CD4-positive, alpha-beta T cell treated with Interleukin-4 for 4 hours (primary cell): ENCODE measurements at places on chromosomes 2 and 18.

DNA sequence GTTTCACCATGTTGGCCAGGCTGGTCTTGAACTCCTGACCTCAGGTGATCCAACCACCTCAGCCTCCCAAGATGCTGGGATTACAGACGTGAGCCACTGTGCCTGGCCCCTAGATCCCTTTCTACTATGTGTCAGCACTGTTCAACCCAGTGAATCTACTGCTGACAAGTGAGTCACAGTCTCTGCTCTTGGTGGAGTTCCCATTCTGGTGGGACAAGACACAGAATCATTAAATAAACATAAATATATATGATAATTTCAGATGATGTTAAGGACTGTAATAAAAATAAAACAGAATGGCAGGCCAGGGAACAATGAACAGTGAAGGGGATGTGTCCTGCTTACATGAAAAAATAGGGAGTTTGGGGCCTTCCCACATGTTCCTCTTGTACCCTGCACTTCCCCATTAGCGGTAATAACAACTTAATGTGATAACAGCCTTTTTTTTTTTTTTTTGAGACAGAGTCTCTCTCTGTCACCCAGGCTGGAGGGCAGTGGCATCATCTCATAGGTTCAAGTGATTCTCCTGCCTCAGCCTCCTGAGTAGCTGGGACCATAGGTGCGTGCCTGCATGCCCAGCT is 112.2 kb downstream of the CPO start:
- no peak for DNase-seq

GRCh38 chr2:84914334-84914733 is 8.9 kb downstream of the TMSB10 start:
- no peak for DNase-seq

- DNase-seq: no peak
These were observed 440.8 kb upstream of the RGPD4 start for GRCh38 chr2:107385921-107386320.

DNA sequence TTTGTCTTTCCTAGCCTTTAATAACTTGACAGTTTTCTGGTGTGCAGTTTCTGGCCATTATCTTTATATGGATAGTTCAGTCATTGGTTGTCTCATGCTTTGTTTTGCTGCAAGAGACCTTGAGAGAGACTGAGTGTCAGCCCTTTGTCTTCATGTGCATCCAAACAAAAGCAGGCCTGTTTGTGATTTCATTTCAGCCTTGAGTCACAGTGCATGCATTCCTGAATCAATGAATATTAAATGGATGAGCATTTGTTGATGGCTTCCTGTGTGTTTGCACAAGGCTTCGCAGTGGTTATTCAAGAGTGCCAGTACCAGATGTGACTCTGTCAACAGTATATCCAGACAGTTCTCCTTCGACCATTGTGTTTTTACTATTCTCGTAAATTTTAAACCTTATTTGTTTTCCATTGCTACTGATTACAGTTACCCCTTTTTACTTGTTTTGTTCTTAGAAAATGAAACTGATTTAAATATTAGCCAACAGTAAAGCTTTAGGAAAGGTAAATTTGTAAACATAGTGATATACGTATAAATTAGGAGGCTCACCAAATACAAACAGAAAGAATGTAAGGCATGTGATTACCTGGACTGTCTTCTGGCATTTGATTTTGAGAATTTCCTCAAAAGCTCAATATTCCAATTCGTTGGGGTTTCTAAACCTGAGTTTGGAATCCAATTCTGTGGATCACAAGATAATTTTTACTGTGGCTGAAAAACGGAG is 319.8 kb downstream of the CTNNA2 start:
- no peak for DNase-seq

DNA sequence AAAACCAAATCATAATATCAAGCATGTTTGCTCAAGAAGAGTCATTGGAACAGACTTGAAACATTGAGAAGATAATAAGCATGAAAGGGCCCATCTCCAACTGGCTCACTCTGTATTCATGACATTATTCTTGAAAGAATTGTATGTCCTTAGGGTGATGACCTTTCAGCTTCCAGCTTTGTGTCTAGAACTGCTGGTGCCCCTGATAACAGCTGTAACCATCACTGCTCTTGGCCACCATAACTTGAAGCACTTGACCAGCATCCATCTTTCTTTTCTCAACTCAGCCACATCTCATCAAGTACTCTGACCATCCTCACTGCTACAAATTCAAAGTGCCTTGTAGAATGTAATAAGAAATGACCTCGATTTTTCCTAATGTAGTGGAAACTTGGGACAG is 289.9 kb downstream of the SLC8A1 start:
- DNase-seq: no peak

DNA sequence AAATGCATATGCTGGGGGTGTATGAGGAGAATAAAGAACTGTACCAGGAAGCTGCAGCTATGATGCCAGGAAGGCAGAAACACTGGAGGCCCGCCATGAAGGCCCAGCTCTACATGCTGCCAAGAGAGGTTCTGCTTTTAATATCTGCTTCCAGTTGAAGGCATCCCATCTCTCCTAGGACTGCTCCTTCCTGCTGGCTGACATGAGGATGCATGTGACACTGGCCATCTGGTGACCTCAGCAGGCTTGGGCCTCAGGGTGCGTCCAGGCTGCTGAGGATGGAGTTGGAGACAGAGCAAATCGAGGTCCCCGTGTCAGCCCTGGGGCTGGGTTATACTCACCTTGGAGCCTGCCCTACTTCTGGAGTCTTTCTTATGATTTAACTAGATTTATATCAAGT is 49.0 kb downstream of the PSMG2 start:
- DNase-seq: no peak

- no peak for DNase-seq
These were observed 510.2 kb upstream of the ID2 start for GRCh38 chr2:8171608-8172007.

DNA sequence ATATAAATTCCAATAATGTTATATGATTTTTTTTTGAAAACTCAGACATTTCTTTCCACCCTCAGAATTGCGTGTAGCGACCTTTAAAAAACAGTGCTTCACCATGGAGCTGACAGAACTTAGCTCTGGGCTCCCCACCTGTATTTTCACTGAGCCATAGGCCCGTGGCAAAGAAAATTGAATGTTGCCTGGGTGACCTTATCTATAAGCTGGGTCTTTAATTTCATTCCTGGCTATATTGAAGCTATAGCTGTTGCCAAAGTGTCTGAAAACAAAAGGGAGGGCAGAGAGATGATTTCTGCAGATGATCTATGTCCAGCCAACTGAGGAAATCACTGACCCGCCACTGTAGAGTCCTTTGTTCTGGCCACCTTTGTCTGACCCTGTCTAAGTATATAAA is 411.7 kb downstream of the PTPRM start:
- no peak for DNase-seq
